NCI-H1436 treated with DMSO at 0.1 percent for 48 hours (cell line): ENCODE measurements at places on chromosomes 3 and 15.

DNA sequence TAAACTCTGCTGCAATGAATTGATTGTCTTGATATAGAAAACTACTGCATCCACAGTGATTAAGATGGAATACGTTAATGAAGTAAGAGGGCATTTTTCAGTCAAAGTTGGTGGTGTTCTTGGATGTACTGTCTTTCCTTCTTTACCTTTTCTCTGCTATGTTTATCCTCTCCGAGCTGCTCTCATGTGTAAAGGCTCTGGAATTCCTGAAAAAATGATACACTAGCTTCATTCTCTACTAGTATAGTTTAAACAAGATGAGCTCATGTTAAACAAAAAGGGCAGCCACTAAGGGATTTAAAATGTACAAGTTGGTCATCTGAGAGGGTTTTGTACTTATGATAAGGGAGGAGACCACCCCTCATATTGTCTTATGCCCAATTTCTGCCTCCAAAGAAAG lies 504.6 kb upstream of the NECTIN3 start:
- DNase-seq, result no peak

DNA sequence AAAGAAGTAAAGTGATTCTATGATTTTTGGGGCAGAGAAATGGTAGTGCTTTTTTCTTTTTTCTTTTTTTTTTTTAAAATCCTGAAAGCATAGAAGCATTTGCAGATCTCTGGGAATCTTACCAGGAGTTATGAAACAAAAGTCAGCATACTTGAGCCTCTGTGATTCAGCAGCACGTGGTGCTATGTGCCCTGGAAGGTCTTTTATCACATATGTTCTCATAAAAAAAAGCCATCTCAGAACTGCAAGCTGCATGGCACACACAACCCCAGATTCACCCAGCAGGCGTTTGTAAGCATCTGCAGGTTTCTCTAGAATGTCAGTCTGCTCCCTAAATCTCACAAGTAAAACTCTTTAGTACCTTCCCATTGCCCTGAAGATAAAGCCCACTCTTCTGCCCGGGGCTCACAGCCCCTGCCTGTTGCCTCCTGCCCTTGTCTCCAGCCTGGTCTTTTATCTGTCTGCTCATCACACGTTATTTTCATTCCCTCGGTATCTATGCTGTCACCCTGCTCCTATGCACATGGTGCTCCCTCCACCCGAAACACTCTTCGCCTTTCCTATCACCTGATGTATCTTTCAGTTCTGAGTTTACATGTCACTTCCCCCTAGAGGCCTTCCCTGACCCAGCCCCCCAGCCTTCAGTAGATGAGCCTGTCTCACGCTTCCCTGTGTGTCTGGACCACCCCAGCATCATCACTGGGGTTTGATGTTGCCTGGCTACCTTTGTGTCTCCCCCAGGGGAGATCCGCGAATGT lies 72.4 kb downstream of the CHDH start:
- DNase-seq, result no peak

DNA sequence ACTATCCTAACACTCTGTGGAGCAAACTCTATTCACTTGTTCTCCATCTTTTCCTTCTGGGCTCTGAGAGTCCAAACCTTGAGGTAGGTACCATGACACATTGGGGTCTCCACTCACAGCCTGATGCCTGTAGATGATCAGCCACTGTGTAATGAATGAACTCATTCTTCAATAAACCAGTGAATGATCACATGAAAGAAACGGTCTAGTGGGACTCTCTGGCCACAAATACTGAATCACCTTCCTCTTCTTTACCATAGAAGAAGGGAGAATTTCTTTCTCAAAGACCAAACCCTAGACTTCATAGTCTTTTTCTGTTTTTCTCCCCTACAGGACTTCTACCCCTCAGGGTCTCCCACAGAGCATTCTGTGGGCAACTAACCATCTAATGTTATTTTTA lies 20.5 kb upstream of the ABHD2 start:
- DNase-seq, result no peak

GRCh38 chr15:78384651-78385050 lies 44.5 kb downstream of the CRABP1 start:
- no peak for DNase-seq

GRCh38 chr3:173007079-173007723 lies 133.8 kb downstream of the SPATA16 start:
- no peak for DNase-seq

DNA sequence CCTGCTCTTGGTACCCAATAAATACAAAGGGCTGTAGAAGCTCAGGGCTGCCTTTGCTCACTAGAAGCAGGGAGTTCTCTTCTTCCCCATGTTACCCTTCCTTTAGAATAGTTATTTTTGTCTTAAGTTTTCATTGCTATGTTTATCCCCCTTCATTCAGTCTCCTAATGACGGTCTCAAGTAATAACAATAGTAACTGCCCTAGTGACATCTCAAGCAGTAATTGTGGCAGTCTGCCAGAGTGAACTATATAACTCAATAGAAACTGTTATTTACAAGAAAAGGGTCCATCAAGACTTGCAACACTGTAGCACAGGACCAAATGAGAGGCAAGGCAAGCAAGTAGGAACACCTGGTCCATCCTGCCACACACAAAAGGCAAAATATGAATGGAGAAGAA lies 32.5 kb upstream of the SIN3A start:
- DNase-seq, result no peak

DNA sequence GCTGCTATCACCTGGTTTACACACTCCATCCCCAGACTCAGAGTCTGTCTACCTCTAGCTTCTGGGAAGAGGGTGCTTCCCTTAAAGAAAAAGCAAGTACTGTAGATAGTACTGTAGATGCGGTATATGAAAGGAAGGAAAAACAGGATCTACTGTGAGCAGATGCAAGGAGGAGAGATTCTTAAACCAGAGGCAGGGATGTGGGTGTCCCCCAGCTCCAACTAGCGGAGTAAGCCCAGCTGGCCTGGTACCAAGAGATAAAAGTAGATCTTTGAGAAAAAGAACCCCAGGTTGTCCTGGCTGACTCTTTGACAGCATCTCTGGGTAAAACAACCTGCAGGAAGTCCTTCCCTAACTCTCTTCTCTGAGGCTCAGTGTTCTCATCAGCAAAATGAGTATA lies 523.7 kb upstream of the PROK2 start:
- no peak for DNase-seq

DNA sequence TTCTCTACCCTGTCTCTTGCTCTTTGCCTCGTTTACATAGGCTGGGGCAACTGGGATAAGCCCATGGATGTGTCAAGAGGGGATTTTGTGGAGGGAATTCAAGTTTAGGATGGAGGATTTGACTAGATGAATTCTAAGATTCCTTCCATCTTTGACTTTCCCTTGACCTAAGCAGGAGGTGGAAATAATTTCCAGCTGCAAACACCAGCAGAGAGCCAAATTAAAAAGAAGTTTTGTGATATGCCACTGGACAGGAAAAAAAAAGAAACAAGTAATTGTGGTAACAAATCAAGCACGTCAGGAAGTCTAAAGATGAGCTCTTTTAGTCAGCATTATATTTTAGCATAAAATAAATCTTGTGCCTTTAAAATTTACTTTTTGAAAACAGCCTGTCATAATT lies 49.8 kb downstream of the KCNMB2 start:
- no peak for DNase-seq

DNA sequence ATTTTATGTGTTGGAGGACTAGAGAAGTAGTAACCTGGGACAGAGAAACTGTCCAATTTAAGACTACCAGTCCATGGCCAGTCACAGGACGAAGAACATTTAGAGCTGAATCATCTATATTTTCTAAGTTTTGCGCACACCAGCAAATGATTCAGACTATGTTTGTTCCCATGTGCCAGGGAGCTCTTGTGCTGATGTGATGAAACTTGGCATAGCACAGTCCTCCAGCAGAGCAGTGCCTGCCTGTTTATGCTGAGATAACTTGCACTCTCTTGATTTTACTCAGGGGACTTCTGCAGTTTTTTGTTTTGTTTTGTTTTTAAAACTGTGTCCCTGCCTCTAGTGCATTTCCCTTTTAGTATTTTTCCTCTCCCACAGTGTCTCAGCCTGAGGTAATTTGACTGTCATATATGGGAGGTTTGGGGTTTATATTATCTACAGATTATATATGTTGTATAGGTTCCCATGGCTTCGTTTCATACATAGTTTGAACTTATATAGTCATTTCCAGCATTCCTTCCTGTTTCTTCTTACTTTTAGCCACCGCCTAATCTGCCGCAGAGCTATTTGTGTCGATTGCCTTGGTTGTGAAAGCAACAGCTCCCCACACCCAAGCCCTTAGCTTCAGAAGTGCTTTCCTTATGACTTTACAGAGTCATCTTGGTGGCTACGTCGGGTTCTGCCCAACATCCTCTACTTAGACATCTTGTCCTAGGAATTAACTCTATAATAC lies 45.5 kb downstream of the PPM1L start:
- no peak for DNase-seq

- DNase-seq, result no peak
Observed at GRCh38 chr15:39301589-39301999, 279.3 kb upstream of the THBS1 start.

- DNase-seq, result no peak
Observed at GRCh38 chr3:14507305-14507741, 32.8 kb downstream of the GRIP2 start.

GRCh38 chr3:138097192-138098172 lies 17.9 kb downstream of the DZIP1L start:
- DNase-seq, result no peak

- DNase-seq, result no peak
Observed at GRCh38 chr3:196042673-196043072, 39.2 kb downstream of the TFRC start.

DNA sequence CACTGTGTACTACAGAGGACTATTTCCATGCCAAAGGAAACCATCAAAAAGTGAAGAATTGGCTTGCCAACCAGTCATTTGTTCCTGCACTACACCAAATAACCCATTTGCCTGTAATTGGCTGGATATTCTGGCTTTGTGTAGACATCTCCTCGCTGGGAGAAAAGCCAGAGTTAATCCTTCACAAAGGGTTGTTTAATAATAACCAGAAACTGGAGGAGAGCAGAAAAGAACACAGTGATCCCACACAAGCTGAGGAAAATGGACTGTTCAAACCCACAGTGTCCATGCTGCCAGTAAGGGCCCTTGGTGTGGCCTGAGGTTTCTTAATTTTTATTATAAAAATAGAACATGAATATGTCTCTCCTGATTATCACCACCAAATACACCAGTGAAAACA lies 294.0 kb downstream of the RORA start:
- DNase-seq, result no peak

GRCh38 chr3:184260724-184261269 lies 556 bp downstream of the CAMK2N2 start:
- no peak for DNase-seq

- no peak for DNase-seq
Observed at GRCh38 chr15:69316291-69316690, 17.6 kb downstream of the PAQR5 start.

- no peak for DNase-seq
Observed at GRCh38 chr3:117691526-117691925, 981.9 kb downstream of the TUSC7 start.

GRCh38 chr3:16888785-16889607 lies 4.2 kb downstream of the PLCL2 start:
- DNase-seq, result no peak

- DNase-seq, result no peak
Observed at GRCh38 chr3:158539414-158540014, 31.5 kb upstream of the MLF1 start.

- DNase-seq, result no peak
Observed at GRCh38 chr3:60000311-60001105, 950.7 kb upstream of the CFAP20DC start.

- DNase-seq, result no peak
Observed at GRCh38 chr15:75782926-75783325, 60.3 kb upstream of the UBE2Q2 start.

DNA sequence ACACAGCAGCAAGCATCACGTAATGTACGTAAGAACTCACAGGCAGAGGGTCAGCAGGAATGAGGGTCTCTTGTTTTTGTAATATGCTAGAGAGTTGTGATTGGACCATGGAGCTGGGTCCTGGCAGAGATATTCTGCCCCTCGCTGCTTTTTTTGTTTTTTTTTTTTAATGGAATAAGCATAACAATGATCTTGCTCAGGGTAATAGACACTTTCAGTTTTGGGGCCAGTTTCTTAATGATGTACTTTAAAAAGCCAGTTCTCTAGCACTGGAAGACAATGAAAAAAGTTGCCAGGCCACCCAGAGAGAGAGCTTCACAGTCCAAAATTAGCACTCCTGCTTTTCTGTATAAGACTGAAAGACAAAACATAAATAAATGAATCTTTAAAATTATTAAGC lies 29.0 kb upstream of the PLSCR4 start:
- no peak for DNase-seq

GRCh38 chr3:8981296-8981695 lies 18.0 kb upstream of the RAD18 start:
- DNase-seq, result no peak

- no peak for DNase-seq
Observed at GRCh38 chr3:23806534-23807423, 1.0 kb downstream of the UBE2E1 start.
